ENCODE measurements at places on chromosomes 4 and X.

GRCh38 chrX:41982953-41983352, 59.6 kb upstream of the CASK start:
- DNase-seq: no peak

DNA sequence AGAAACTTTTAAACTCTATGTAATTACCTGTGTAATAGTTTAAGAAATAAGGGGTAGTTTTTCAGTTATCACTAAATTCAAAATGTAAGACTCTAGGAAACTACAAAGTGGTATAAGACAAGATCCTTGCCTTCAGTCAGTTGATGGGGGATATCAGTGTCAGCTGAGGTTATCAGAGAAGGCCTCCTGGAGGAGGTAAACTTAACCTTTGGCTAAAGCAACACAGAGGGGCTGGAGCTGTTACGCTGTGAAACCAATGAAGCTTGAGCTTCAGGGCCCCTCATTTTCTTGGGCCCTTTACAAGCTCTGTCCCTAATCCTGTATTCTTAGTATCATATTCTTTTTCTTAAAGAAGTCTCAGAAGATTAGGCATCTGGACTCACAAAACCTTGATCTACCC, 35.9 kb downstream of the FAM13A start:
- DNase-seq: no peak

DNA sequence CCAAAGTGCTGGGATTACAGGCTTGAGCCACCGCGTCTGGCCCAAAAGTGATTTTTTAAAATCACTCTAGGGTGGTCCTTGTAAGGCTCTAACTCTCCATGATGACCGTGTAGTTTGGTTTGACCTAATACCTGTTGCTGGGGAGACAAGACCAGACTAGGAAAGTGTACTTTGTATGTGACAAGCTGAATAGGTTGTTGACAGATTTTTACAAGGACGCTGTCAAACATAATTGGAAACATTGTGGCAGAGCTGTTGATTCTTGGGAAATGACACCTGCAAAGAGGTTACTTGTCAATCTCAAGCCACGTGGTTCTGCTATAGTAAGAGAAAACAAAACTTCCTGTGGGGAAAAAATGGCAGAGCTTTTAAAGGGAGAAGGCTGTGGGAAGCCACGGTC, 802.4 kb upstream of the HS3ST1 start:
- DNase-seq: no peak

DNA sequence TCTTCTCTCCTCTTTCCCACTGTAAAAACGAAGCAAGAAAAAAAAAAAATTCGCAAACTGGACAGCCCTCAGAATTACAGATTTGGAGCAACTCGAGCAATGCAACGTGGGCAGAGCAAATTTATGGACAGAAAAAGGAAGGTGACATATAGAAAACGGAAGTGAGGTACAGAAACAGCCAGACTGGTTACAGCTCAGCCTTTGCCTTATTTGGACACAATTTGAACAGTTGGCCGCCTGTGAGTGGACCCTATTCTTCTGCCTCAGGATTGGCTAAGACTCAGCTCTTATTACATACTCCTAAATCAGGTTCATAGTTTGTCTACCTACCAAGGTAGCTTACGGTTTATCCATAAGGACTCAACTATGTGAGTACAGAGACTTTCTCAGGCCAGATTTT, 98.8 kb downstream of the SOWAHB start:
- no peak for DNase-seq

GRCh38 chr4:165096776-165097175, 15.9 kb downstream of the TMEM192 start:
- DNase-seq: no peak

GRCh38 chr4:150173432-150173861, 95.2 kb downstream of the DCLK2 start:
- DNase-seq: no peak

DNA sequence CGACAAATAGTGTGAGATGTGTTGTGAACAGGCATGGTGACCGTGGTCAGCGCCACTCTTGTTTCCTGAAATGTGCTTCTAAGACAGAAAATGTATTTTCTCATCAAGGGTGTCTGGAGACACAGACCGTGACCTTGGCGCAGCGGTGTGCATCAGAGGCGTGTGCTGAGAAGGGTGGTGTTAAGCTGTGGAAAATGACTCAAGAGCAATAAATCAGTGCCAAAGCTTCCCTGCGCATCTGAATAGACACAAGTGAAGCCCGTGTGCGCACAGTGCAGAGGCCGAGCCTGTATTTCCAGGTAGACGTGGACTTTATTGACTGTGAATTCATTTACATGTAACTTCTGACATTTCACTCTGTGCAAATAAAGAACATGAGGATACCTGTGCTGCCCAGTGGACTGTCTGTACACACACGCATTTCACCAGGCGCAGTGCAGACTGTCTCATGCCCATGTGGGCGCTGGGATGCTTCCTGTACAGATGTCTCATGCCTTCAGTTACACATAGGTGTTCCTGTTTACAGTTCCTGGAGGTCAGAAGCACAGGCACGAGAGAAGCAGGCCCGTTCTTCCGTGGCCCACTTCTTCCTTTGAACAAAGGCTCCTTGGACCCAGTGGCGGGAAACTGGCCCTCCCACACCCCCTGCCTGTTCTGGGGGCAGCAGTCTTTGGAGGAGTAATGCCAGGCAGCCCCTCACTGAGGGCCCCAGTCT, 31.9 kb downstream of the NSG1 start:
- no peak for DNase-seq

- peak; percentile 7 for DNase-seq
Measured at GRCh38 chr4:183503497-183504063, 1.3 kb upstream of the ING2 start.

GRCh38 chr4:39278476-39278875, 87.7 kb downstream of the RFC1 start:
- DNase-seq: no peak

DNA sequence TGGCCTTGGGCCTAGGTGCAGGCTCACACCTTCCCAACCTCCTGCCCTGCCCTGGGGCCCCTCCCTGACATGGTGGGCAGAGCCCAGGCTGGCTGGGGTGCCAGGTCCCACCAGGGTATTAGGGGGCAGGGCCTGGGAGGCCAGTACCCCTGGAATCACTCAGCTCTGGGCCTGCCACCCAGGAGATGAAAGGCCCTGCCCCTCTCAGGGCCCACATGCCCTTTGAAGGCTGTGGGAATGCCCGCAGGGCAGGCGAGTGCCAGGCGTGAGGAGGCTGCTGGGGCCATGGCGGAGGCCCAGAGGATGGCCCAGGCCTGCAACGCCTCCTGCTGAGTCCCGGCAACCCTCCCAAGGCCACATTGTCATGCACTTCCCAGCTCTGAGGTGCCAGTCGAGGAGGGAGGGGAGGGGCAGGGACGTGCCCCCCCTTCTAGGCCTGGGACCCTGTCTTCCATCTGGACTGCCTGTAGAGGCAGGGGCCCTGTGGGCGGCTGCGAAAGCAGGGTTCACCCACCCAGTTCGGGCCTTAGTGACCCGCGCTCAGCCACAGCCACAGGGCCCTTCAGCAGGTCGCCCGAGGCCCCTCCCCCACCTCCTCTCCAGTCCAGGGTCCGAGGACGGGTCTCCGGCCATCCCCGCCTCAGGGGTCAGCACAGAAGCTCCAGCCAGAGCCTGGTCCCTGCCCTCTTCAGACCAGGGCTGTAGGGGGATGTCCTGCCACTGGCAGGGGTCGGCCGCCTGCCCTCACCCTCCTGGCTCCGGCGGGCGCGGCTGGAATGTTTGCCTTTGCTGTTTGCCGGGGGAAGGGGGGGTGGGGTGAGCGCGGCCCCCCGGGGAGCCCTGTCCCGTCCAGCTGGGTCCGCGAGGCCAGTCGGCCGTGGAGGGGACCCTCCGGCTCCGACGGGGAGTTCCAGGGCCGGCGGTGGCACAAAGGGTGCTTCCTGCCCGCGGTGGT, 26.7 kb upstream of the FGFR3 start:
- DNase-seq: no peak

DNA sequence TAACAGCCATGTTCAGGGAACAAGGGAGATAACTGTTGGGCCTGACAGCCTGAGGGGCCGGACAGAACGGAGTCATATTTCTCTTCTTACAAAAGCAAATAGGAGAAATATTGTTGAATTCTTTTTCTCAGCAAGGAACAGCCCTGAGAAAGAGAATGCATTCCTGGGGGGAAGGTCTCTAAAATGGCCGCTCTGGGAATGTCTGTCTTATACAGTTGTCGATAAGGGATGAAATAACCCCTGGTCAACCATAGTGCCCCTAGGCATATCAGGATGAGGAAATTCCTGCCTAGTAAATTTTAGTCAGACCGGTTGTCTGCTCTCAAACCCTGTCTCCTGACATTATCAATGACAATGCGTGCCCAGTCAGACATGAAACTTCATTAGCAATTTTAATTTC, 1925.5 kb downstream of the PCDH7 start:
- no peak for DNase-seq

DNA sequence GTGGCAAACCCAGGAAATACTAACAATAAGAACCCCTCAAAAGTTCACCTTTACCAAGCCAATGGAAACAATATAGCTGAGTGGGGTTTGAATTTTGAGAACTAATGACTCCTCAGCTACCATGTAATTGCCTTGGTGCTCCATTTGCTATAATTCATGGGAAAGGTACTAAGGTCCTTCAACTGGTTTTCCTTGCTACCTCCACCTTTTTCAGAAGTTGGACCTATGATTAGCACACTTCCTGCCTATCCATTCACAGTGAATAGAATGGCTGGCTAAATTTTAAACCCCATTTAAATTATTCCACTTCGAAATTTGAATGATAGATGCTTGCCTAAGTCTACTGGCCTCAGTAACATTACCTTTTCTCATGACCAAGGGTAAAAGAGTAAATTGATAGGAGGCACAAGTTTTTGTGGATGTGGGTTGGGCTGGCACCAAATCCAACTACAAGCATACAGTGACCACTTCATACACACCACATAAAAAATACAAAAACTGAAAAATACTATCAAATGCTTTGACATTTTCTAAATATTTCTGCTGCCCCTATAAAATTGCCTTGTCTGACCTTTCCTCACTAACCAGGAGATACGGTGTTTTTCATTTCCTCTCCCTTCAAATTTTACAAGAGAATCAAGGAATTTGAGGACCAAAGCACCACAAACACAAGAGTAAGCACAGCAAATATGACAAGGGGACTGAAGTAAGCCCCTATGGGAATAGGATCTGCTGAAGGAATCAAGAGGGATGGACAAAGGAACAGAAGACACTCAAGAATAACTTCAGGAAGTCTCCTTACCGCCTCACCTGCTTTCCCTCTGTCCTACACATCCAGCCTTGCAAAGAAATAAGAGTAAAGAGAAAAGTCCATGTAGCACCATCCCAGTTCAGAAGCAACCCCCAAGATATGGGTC, 255.5 kb downstream of the CHIC1 start:
- no peak for DNase-seq

GRCh38 chrX:106042296-106042695, 3.8 kb upstream of the SERPINA7 start:
- no peak for DNase-seq

DNA sequence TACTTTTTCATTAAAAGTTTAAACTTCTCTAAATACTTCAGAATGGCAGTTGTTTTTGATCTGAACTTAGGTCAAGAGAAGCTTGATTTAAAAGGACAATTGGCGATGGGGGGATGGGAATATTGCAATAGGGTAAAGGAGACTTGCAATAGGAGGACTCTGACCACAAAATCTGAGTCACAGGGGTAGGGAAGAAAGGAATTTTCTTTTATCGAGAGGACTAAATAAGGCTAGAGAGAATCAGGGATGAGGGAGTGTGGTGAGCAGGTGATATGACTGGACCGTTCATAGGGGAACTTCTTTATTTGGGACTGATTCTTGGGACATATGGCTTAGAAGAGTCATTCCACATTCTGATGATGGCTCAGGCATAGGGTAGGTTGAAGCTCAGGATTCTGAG, 1260.2 kb downstream of the ADGRL3 start:
- DNase-seq: no peak

GRCh38 chr4:108191269-108191914, 22.7 kb upstream of the LEF1 start:
- no peak for DNase-seq

GRCh38 chr4:69816236-69816635, 43.7 kb downstream of the SULT1E1 start:
- no peak for DNase-seq

GRCh38 chrX:21840193-21840545, 752 bp downstream of the MBTPS2 start:
- no peak for DNase-seq

DNA sequence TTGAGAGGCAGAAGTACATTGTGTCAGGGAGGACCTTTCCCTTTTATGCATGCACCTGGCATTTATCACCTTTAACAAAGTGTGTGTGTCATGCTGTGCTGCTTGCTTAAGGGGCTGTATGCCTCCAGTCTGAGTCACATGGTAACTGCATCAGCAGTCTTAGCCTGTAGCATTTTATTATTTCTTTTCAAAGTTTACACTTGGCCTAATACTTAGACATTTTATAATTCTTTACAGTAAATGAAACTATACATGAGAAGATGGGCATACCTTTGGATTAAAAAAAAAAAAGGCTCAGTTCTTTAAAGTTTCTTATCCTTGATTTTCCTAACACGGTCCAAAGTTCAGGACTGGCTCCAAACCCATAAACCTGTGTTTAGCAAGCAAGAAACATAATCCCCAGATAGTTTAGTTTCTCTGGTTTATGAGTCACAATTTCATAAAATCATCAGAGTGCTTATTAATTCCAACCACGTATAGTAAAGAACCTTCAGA, 14.6 kb downstream of the NPNT start:
- no peak for DNase-seq

DNA sequence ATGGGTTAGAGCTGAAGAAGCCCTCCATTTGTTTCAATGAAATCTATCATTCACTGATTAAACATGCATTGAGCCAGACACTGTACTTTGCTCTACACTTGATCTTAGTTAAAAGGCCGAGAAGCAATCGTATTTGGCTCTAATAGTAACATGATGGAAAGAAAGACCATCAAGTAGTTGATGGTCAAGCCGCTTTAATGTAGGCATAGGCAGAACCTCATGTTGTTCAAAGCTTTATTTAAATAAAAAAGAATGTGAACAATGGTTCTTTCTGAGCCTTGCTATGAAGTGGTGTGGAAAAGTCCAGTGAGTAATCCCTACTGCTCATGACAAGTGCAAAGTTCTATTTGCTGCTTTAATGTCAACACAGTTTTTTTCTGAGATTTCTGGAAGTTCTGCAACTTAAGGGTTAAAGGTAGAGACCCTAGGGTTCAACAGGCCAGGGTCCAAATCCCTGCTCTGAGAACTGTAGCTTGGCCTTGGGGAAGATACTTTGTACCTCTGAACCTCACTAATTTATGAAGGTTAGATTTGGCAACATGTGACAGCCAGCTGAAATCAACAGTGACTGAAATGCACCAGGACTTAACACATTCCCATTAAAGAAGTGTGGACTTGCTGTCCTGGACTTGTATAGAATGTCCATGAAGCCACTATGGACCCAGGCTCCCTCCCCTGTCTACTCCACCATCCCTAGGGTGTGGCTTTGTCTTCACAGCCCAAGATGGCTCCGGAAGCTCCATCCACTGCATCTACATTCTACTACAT, 17.9 kb upstream of the LAP3 start:
- no peak for DNase-seq
